ENCODE measurements at places on chromosomes 11 and 22.

GRCh38 chr11:44416776-44417175 lies 106.8 kb upstream of the ALX4 start:
- DNase-seq, result no peak

GRCh38 chr11:76317296-76317695 lies 63.6 kb downstream of the THAP12 start:
- no peak for DNase-seq

DNA sequence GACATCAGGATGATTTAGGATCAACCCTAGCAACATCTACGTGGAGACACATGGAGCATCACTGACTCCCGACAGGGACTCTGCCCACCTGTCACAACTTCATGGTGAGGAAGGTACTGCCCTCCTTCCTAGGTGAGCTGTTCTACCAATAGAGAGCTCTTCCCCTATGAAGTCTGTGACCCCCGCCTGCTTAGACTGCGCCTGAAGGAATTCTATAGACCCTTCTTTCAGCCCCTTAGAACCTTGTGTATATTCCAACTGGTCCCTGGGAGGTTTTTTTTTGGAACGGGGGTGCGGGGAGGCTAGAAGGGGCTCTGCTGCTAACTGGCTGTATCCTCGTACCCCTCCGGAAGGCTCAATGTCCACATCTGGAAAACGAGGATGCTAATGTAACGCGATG lies 566 bp downstream of the INTS4 start:
- DNase-seq, result no peak

- peak; percentile 63 for DNase-seq
These were observed 118.0 kb downstream of the SIK3 start for GRCh38 chr11:116980136-116980793.

Measured in GM13976 (cell line).